ENCODE measurements at places on chromosomes 12 and 14.
A peak's percentile ranks its signal among the peaks of the same experiment; 100 is the strongest.

- DNase-seq: no peak
Observed at GRCh38 chr12:69570545-69571399, 14.5 kb upstream of the CCT2 start.

DNA sequence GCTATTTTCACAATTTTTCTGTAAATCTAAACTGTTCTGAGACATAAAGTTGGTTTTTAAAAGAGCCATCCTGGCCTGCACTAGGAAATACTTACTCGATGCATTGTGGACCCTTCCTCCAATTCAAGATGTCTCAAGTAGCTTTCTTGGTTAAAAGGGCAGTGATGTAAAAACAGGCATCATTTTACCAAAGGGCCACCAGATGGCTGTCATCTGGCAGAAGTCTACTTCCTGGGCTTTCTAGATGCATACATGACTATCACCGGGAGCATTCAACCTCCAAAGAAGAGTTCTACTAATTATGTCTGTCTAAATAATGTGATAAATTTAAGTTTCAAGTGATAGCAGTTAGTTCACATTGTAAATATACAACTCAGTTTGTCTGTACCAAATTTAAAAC is 96.8 kb upstream of the FRMD6 start:
- no peak for DNase-seq

GRCh38 chr14:100406505-100407131 is 83.5 kb downstream of the SLC25A47 start:
- no peak for DNase-seq

DNA sequence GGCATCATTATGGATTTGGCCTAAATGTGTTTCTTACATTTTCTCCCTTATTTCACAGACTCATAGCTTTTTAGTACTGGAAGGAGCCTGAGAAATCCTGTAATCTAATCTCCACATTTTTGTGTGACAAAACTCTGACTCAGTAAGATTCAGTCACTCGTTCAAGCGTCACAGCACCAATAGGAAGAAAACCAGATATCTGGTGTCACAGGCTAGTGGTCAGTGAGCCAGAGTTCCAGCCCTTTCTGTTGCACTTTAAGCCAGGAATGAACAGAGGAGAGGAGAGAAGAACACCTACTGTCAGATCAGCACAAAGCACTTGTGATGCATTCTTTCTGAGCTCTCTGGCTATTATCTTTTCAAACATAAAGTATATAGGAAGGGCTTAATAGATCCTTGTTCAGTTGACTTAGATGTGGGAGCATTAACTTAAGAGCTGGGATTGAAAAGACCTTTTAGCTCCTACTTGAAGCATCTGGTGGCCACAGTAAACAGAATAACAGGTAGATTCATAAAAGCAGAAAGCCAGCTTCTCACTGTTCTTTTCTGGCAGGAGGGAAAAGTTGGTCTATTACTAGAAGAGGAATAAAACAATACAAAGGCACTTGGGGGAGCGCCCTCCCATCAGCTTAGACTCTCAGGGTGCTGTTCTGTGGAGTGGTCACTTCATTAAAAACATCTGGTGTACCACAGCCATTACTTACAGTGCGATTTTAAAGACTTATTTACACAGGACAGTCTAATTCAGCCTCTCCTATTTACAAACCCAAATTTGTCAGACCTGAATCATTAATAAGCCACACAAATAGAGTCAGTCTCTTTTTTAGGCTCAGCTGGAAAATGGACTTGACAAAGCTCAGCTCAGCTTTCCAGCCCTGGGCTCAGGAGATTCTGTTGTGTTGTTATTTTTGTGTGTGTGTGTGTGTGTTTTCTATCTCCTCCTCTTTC is 12.2 kb upstream of the NID2 start:
- no peak for DNase-seq

DNA sequence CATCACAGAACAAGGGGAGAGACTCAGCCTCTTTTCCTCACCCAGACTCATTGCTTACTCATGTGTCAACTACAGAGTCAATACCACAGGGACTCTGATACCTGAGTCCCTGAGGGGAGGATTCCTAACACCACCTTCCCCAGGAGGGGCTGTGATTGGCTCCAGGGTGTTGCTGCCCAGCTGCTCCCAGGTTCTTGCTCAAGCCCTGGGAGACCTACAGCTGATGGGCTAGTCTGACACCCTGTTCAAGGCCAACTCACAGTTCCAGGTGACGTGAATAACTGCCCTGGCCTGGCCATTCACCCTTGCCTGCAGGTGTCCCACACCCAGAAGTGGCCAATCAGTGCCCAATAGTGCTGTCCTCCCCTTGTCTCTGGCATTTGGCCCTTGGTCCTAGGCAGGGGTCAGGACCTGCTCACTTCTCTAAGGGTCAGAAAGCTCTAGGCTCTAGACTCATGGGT is 8.6 kb downstream of the SPRYD4 start:
- no peak for DNase-seq

DNA sequence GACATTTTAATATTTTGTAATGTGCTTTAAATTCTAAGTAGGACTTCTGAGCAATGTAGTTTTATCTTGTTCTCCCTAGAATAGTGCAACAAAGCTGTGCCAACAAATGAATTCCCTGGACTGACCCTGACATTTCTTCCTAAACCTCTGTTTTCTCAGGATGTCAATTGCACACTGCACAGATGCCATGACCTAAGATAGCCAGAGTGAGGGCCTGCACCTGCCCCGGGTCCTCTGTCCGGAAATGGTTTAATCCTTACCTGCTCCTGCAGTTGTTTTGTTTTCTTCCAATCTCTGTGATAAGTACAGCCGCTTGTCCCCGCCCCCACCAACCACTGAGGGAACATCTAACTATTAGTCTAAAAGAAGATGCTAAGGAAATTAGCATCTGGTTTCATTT is 831.5 kb downstream of the GALC start:
- no peak for DNase-seq

- no peak for DNase-seq
Observed at GRCh38 chr14:23056956-23057756, at the start of gene CDH24. CDH24 (minus strand) TSS chr14:23057520; CDS start chr14:23055733, 1,787 bp downstream.

DNA sequence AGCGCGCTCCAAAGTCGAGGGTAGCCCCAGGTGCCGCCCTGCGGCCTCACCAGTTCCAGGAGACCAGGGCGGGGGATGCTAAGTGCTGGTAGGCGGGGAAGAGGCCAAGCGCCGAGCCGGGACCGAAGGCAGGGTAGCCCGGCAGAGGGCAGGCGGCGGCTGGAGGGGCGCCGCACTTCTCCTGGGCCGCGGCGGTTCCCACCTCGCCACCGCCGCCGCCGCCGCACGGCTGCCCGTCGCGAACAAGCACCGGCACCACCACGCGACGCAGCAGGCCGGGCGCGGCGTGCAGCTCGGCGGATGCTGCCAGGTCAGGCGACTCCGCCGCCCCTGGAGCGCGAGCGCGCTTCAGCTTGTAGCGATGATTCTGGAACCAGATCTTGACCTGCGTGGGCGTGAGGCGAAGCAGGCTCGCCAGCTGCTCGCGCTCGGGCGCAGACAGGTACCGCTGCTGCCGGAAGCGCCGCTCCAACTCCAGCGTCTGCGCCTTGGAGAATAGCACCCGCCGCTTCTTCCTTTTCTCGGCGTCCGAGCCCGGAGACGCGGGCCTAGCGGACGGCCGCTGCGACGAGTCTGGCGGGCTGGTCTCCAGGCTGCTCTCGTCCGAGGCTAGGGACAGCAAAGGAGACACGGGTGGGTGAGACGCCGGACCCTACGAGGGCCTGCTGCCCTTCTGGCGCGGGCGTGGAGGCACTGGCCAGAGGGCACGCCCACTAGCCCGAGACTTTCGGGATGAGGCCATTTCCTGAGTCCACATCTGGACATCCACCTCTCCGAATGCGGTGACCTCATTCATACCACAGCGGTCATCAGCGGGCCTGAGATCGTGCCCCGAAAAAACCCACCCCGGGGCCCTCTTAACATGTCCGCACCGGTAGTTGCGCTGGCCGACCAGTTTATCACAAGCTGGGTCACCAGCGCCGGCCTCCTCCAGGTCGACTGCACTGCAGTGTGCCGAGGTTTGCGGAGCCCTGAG is 1.3 kb downstream of the NKX2-8 start:
- DNase-seq: no peak

DNA sequence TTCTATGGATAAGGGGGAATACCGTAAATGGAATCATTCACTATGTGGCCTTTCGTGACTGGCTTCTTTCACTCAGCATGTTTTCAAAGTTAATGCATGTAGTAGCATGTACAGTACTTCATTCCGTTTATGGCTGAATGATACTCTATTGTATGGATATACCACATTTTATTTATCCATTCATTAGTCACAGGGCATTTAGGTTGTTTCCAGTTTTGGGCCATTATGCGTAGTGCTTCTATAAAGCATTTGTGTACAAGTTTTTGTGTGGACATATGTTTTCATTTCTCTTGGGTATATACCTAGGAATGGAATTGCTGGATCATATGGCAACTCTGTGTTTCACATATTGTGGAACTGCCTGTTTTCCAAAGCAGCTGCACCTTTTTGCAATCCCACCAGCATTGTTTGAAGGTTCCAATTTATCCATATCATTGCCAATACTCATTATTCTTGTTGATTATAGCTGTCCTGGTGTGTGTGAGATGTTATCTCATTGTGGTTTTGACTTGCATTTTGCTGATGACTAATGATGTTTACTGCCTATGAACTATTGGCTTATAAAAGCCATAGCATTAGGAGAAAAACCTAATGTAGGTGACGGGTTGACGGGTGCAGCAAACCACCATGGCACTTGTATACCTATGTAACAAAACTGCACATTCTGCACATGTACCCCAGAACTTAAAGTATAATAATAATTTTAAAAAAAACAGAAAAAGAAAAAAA is 45.5 kb downstream of the ATF7IP start:
- peak; percentile 65 for DNase-seq

- no peak for DNase-seq
Observed at GRCh38 chr14:69079188-69079742, 73.7 kb downstream of the DCAF5 start.

- no peak for DNase-seq
Observed at GRCh38 chr14:61048640-61049039, 67.6 kb downstream of the SLC38A6 start.

DNA sequence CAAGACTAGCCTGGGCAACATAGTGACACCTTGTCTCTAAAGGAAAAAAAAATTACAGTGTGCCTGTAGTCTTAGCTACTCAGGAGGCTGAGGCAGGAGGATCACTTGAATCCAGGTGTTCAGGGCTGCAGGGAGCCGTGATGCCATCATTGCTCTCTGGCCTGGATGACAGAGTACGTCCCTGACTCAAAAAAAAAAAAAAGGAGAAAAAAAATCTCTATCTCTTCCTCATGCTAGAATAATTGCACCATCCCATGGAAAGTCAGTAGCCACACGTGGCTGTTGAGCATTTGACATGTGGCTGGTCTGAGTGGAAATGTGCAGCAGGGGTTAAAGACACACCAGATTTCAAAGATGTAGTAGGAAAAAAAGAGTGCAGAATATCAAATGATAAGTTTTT is 3.8 kb downstream of the RILPL1 start:
- DNase-seq: no peak

GRCh38 chr12:63905544-63905943 is 61.0 kb downstream of the SRGAP1 start:
- DNase-seq: no peak

DNA sequence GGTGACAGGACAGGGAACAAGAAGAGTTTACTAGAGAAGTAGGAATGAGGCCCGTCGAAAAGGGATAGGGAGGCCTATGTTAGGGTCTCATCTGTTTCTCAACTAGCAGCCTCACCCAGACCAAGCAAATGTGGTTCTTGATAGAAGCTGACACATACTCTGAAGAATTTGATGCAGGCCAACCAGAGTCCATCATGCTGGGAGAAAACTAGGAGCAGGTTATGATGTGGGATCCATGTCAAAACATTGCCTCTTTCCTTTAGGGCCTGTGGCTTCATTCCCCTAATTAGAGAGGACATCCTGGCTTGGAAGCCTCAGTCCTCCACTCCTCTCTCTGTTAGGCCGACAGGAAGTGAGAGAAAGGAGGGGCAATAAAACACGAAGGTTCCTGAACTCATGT is 122.8 kb downstream of the NTF3 start:
- DNase-seq: no peak

DNA sequence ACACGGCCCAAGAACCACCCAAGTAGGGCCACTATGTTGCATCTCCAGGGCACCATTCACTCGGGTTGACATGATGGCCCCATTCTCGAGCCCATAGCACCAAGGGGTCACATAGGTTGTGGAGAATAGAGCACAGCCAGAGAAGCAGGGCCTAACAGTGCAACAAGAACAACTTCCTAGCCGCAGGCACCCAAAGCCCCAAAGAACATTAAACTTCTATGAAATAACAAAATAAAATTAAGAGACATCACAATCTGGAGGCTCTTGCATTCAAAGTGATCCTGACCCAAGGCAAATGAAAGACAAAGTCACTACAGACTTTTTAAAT is 1.9 kb downstream of the KRT4 start:
- no peak for DNase-seq

- no peak for DNase-seq
Observed at GRCh38 chr12:68733661-68734071, 12.3 kb upstream of the SLC35E3 start.

DNA sequence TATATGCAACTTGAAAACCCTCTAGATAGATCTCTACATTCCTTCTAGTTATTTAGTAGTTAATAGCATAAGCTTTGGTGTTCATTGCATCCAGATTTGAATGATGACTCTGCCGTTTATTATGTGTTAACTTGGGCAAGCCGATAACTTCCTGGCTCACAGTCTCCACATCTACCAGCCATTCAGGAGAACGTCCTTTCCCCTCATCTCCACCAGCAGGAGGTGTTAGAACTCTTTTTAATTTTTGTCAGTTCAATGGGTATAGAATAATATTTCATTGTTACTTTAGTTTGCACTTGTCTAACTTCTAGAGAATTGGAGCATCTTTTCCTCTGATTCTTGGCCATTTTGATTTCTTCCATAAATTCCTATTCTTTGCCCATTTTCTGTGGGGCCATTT is 30.0 kb upstream of the WSCD2 start:
- DNase-seq: no peak

DNA sequence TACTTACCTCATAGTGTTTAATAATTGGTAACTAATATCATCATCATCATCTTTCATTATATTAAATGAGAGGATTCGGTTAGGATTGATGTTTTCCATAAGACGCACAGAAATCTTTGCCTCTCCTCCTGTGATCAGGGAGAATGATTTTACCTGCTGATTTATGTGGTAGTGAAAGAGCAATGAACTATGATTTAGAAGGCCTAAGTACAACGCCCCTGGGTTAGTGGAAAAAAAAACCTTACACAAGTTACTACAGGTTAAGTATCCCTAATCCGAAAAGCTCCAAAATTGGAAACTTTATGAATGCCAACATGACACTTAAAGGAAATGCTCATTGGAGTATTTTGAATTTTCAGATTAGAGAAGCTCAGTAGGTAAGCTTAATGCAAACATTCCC is 55.8 kb downstream of the ARID2 start:
- DNase-seq: no peak

DNA sequence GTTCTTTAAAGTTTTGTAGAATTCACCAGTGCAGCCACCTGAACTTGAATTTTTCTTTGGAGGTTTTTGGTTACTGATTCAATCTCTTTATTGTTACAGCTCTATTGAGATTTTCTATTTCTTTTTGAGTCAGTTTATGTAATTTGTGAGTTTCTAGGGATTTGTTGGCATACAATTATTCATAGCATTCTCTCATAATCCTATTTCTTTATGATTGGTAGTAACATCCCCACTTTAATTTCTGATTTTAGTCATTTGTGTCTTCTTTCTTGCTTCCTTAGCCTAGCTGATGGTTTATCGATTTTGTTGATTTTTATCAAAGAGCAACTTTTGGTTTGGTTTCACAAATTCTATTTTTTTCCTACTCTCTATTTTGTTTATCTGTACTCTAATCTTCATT is 17.9 kb upstream of the BBS10 start:
- DNase-seq: no peak

GRCh38 chr12:103956509-103957027 is 9.1 kb upstream of the TDG start:
- DNase-seq: no peak

All from NCI-H2081 treated with DMSO at 0.1 percent for 48 hours (cell line).